ENCODE measurements at places on chromosomes 11 and 22. TPM values are rescaled to one million over a fixed set of nuclear protein-coding genes. Genes with fewer than 3 reads are reported as not detected.

Gene KRTAP5-8
- total RNA-seq, result 0.24 TPM

Gene AMPD3
- total RNA-seq, result 12.9 TPM

Gene ATP5MG
- total RNA-seq, result 192 TPM

Gene ASCL3
- total RNA-seq, result not detected

Gene CREBZF
- total RNA-seq, result 66.7 TPM

Gene OR51I1
- total RNA-seq, result not detected

Gene AIFM3
- 1.8 TPM for total RNA-seq

Gene APOA5
- not detected for total RNA-seq

Gene PDGFD
- 8.0 TPM for total RNA-seq

Gene LRRC56
- 5.4 TPM for total RNA-seq

Gene MOV10L1
- 0.22 TPM for total RNA-seq

Gene CHRM1
- 0.67 TPM for total RNA-seq

Gene SOX10
- 0.95 TPM for total RNA-seq

Gene PAX6
- total RNA-seq, result 7.6 TPM

Gene SGSM1
- total RNA-seq, result 3.6 TPM

All from progenitor cell of endocrine pancreas (in vitro differentiated cells).